Calu3 (cell line): ENCODE measurements at places on chromosomes 6 and 20. TPM values are rescaled to one million over a fixed set of nuclear protein-coding genes. Genes with fewer than 3 reads are reported as not detected.

DNA sequence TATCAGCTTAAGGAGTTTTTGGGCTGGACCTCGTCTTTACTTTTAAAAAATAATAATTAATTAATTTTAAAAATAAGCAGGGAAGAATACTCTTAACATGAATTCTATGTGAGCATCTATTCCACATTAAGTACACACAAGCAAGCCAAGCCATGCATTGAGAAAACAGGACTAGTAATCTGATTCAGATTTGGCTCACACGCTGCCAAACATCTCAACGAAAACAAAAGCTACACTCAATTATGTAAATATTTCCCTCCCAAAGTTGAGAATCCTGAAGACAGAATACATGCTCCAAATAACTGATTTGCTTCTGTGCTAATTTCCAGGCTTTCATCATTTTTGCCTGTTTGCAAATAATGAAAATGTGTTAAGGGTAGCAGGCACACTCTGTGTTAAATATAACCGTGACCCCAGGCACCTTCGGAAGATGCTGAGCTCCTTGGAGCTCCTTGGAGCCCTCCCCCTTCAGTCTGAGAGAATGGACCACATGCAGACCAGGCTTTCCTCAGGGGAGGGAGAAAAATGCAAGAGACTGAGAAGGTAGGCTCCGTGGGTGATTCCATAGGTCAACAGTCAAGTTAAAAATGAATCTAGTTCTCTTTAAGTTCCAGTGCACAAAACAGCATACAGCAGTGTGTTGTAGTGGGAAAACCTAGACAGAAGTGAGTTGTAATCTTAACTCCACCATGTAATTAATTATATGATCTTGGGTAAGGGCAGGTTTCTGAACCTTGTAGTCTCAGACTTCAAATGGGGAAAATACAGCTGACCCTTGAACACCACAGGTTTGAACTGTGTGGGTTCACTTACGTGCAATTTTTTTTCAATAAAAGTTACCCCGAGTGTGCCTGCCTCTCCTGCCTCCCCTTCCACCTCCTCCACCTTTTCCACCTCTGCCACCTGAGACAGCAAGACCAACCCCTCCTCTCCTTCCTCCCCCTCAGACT, 161.3 kb upstream of the RREB1 start:
- no peak for DNase-seq

DNA sequence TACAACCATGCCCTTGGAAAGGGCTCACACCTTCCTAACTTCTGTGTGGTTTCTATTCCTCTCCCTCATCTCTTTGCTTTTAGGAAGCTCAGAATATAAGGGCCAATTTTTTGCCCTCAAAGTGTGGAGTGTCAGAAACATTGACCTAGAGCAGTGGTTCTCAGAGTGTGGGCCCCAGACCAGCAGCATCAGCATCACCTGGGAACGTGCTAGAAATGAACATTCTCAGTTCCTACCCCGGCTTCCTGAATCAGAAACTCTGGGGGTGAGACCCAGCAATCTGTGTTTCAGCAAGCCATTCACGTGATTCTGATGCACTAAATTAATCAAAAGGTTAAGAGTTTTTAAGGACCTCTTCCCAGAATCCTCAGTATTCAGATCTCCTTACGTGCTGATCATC, 47.9 kb upstream of the IL17A start:
- DNase-seq = no peak

DNA sequence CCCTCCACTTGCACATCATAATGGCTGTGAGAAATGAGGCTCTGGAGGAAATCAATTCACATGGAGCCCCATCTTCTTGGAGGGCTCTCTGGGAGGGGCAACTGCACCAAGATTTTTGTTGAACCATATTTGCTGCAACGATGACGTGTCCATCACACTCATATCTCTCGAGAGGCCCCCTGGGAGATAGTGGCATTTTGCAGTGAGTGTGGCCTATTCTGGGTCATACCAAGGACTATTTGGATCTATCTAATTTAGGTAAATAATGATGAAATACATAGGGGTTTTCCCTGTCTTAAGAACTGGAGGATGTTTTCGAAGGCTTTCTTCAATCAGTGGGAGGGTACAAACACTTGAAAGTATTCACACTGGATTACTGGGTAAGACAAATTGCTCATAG, 31.6 kb downstream of the CNR1 start:
- DNase-seq = no peak

Gene KHDC1L
- total RNA-seq = not detected in 2 replicates

DNA sequence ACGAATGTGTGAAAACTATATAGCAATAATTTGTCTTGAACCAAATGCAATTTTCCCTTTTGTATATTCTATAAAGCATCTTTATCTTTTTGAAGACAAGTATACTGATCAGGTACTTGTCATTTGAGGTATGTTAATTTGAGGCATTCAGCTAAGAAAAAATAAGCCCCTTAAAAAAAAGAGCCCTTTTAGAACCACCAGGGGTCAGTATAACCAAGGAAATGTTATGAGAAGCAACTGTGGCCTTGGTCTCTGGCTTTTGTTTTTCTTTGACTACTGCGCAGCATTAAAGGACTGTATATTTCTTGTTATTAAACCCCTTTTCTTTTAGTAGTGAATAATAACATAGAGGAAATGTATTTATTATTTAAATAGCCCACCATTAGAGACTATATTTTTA, 43.1 kb downstream of the CD109 start:
- no peak for DNase-seq

Gene SNX5
- 39.8 and 43.0 TPM in 2 replicates for total RNA-seq

GRCh38 chr20:37095108-37095598, 644 bp downstream of the RBL1 start:
- peak; percentile 27 for DNase-seq

GRCh38 chr6:41427642-41428335, 92.4 kb downstream of the NCR2 start:
- DNase-seq = peak; percentile 94

GRCh38 chr20:17518339-17519052, 12.7 kb downstream of the BFSP1 start:
- no peak for DNase-seq

DNA sequence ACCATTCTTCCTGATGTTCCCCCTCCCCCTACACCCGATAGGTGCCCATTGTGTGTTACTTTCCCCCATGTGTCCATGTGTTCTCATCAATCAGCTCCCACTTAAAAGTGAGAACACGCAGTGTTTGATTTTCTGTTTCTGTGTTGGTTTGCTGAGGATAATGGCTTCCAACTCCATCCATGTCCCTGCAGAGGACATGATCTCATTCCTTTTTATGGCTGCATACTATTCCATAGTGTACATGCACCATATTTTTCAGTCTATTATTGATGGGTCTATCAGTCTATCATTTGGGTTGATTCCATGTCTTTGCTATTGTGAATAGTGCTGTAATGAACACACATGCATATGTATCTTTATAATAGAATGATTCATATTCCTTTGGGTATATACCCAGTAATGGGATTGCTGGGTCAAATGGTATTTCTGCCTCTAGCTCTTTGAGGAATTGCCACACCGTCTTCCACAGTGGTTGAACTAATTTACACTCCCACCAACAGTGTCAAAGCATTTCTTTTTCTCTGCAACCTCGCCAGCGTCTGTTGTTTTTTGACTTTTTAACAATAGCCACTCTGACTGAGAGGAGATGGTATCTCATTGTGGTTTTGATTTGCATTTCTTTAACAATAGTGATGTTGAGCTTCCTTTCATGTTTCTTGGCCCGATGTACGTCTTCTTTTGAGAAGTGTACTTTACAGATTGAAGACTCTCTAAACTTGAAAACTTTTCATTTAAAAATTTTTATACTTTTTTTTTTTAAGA, 41.0 kb upstream of the GCNT2 start:
- DNase-seq = no peak

Gene ADGB
- total RNA-seq = not detected in 2 replicates

DNA sequence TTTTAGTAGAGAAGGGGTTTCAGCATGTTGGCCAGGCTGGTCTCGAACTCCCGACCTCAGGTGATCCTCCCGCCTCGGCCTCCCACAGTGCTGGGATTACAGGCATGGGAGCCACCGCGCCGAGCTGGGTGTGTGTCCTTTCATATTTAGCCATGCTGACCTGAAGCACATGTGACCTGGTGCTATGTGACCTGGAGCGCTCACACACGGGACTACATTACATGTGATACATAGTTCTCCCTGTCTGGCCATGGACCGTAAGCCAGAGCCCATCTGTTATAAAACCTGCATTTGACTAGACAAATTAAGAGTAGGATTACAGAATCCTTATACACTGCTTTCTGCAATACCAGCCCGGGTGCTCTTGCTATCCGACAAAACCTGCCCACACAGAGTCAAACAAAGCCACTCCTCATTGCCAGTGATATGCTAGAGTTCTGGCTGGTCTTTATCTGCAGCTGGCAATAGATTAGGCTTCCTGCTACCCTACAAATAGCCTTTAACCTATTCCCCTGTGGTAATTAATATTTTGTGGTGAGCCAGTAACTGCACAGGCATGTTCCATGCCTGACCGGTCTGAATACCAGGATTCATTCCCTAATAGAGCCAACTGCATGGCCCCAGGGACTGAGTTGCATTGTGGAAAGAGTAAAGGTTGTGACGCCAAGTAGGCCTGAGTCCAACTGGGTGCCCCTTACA, 26.3 kb upstream of the FAM50B start:
- DNase-seq = peak; percentile 32

Gene EMILIN3
- total RNA-seq = not detected in 2 replicates

DNA sequence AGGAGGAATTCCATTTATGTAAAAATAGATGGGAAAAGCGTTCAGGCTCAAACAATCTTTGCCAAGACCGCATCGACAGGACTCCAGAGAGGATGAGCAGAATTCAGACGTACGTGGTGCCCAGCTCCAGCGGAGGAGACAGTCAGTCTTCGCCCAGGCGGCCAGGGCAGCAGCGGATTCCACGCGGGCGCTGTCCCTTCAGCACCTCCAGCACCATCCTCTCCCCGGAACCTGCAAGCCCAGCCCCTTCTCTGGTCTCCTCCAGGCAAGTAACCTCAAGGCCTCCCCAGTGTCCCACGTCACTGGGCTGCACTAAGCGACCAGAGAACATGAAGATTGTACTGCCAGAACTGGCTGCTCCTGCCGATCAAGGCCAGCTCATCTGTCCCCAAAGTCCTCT, 2.8 kb upstream of the KCNQ2 start:
- no peak for DNase-seq

- no peak for DNase-seq
These were observed 11.4 kb downstream of the FAM184A start for GRCh38 chr6:119067091-119067490.

GRCh38 chr6:130314271-130314670, 51.5 kb upstream of the TMEM200A start:
- no peak for DNase-seq

Gene CLPSL2
- not detected in 2 replicates for total RNA-seq

GRCh38 chr6:84766799-84767525, 2.6 kb upstream of the TBX18 start:
- DNase-seq = no peak

DNA sequence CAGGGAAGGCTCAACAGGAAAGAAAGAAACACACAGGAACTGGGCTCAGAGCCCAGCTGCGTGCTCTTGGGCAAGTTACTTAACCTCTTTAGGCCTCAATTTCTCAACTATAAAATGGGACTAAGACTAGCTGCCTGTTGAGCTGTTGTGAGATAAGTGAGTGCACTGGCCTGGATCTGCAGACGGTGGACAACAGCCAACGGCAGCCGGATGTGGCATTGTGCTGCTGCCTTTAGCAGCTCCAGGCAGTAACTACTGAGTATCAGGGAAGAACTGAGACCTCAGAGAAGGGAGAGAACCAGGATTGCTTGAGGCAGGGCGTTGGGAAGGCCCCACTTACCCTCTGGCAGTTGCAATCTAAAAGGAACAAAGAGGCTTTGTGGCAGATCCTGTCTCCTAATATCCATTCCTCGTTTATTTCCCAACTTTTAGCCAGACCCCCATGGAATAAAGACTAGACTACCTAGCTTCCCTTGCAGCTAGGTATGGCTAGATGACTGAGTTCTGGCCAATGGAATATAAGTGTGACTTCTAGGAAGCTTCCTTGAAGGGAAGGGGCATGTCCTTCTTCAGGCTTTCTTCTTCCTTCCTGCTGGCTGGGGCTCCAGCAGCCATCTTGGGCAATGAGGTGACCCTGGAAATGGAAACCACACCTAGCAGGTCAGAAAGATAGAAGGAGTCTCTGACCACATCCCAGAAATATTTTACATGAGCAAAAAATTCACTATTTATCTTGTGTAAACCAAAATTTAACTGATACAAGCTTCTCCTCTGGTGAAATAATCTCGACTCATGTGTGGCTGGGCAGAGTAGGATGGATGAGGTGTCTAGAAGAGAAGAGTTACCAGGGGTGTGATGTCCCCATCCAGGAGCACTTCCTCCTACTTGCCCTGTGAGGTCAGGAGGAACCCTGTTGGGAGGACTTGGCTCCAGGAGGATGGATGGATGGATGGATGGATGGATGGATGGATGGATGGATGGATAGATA, 67.6 kb downstream of the MRPL14 start:
- no peak for DNase-seq

GRCh38 chr20:1466211-1467081, at the start of gene NSFL1C:
Gene NSFL1C, minus strand, starts transcription at chr20:1466849. Its CDS starts 25 bp downstream, at chr20:1466824.
- peak; percentile 96 for DNase-seq

DNA sequence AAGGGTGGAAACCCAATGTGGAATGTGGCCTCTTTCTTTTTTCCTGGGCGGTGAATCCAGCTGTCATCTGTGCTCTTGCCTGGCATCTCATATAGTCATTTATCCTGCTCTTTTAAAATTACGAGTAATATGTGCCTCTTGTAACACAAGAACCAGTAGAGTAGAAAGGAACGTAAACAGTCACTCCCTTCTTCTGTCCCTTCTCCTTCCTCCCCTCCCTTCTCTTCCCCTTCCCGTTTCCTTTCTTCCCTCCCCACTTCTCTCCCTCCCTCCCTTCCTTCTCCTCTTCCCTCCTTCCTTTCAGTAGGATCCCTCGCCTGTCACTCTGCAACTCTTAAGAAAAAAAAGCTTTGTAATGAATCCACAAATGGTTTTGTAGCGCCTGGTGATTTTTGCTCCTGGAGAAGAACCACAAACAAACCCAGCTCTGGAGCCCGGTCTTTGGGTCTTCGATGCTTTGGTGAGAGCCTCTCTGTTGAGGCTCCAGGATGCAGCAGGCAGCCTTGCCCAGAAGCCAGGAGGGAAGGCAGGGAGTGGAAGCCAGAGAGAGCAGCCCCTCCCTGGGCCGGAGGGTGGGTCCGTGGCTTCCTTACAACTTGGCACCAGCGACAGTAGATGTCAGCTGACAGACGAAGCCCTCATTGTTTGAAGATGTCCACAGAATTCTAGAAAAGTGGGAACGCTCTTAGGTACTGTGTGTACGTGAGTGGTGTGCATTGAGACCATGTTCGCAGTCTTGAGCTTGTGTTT, 15.0 kb downstream of the DUSP22 start:
- no peak for DNase-seq

Gene SLC32A1
- not detected in 2 replicates for total RNA-seq

DNA sequence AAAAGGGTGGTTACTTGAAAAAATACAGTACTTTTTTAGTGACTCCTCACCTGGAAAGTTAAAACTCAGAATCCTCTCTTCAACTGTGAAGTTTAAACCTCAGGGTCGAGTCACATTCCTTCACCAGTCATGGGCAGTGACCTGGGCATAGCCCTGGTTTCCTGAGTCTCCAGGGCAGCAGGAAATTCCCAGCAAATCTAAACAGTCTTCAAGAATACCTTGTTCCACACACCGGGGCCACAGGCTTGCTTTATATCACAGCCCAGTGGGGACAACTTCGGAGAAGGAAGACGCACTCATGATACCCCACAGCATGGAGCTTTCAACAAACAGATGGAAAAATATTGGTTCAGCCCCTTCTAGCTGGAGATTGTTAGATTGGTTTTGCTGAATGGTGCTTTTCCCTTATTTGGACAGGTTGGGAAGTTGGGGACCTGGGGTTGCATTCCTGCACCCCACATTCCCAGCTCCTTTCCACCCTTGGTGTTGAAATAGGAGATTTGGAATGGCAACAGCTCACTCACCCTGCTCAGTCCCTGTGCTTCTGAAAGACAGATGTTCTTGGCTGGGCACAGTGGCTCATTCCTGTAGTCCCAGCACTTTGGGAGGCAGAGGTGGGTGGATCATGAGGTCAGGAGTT, 113.0 kb upstream of the TMEM170B start:
- DNase-seq = no peak
